Progenitor cell of endocrine pancreas (in vitro differentiated cells): ENCODE measurements at places on chromosomes 11 and 22.

DNA sequence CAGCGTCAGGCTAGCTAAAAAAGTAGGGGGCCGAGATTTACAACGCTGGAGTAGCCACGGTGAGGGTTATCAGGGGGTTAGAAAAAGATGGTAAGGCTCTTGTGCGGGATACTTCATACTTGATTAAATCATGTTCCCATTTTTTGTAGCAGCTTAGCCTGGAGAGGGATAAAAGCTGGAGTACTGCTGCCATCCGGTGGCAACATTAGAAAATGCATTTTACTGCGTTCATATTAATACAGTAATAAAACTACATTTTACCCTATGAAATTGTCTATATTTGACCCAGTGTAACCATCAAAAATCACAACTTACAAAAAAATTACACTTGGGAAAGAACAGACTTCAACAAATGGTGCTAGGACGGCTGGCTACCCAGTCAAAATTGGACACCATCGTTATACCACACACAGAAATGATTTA, 17.3 kb downstream of the RPUSD4 start:
- DNase-seq: no peak
- H3K36me3 ChIP-seq: peaks cover 45% of the 10 kb centered on the region
- H3K27me3 ChIP-seq: no peaks in the 10 kb centered on the region

DNA sequence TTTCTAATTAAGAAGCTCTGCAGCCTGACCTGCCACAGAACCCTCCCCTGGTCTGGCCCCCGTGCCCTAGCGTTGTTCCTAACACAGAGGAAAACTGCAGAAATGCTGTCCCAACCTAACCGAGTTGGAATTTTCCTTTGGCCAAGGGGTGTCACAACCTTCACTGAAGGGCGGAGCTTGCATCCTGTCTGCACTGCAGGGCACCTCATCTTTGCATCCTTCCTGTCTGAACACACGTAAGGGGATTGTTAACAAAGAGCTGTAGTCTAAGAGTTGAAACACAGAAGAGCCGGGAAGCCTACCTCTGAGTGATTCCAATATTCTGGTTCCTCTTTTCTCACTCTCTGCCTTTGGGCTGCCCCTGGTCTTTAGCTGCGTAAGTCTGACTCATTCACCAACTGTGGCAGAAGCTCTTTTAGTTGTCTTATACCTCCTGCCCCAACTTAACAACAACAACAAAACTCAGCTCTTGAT, 1.6 kb downstream of the DIXDC1 start:
- peaks cover 31% of the 10 kb centered on the region for H3K4me1 ChIP-seq
- peaks cover 1% of the 10 kb centered on the region for H3K36me3 ChIP-seq
- H3K27me3 ChIP-seq: no peaks in the 10 kb centered on the region
- no peak for DNase-seq
- peak overlapping the region; percentile 8 for H3K27ac ChIP-seq

DNA sequence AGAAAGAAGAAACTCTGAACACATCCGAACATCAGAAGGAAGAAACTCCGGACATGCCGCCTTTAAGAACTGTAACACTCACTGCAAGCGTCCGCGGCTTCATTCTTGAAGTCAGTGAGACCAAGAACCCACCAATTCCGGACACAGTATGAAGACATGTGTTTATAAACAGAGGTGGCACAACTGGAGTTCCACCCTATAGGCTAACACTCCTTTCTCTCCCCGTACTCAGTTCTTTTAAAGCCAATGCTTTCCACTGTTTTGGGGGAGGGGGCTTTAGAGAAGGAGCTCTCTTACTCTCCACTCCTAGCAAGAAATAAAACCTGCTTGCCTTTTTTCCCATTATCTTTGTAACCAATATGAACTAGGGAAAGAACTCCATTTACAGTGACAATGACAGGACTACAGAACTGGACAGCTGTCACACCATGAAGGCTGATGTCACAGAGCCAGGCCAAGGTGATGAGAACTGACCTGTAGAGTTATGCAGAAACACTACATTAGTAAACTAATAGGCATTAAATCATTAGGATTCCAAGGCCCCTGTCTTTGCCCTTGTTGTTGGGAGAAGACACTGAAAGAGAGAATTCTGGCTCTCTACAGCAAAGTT, 733 bp downstream of the TRIM5 start:
- H3K27ac ChIP-seq: peak overlapping the region; percentile 100
- H3K27me3 ChIP-seq: no peaks in the 10 kb centered on the region
- peaks cover 20% of the 10 kb centered on the region for H3K36me3 ChIP-seq

GRCh38 chr11:3865388-3866193, 10.1 kb downstream of the STIM1 start:
- H3K36me3 ChIP-seq: no peaks in the 10 kb centered on the region
- H3K27ac ChIP-seq: peak overlapping the region; percentile 27
- no peaks in the 10 kb centered on the region for H3K27me3 ChIP-seq
- no peak overlapping the region for H3K4me3 ChIP-seq
- DNase-seq: no peak
- H3K4me1 ChIP-seq: peaks cover 35% of the 10 kb centered on the region

DNA sequence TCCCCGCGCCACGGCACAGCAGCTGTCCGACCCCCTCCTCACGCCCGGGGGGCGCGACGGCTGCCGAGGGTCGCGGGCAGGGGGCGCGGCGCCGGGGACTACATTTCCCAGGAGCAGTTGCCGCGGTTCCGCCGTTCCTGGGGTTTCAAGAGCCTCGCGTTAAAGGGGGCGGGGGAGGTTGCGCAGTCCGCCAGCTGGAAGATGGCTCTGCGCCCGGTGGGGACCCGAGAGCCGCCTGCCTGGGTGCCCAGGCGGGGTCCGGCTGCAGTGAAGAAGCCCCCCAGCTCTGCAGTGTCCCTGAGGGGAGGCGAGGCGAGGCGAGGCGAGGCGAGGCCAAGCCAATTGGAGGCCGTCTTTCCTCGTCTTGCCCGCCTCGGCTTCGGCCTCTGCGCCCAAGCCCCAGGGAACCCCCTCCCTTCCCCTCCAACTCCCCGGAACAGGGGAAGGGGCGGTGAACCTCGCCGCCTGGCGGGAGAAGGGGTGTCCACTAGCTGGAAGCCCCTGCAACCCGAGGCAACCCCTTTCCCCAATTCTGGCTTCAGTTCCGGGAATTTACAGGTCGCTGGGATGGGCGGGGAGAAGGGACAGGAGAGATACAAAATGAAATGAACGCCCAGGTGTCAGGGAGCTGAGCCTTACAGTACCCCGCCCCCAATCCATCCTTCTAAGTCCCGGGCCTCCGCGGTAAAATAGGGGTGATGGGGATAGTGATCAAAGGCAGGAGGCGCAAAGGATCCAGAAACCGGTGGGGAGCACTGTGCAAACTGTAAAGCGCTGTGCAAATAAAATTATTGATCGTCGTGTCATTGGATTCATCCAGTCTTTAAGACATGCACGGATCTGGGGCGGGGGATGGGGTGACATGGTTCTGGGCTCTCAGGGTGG, 5.2 kb upstream of the GCAT start:
- peak overlapping the region; percentile 83 for H3K4me3 ChIP-seq
- peak overlapping the region; percentile 91 for H3K27ac ChIP-seq
- peaks cover 30% of the 10 kb centered on the region for H3K4me1 ChIP-seq
- no peaks in the 10 kb centered on the region for H3K36me3 ChIP-seq
- H3K27me3 ChIP-seq: peaks cover 5% of the 10 kb centered on the region

GRCh38 chr22:25626624-25626990, 62.1 kb downstream of the GRK3 start:
- H3K4me3 ChIP-seq: no peak overlapping the region
- peaks cover 10% of the 10 kb centered on the region for H3K4me1 ChIP-seq
- no peak overlapping the region for H3K27ac ChIP-seq
- no peak for DNase-seq
